HCT116 (cell line): ENCODE measurements at places on chromosomes 1 and 21. TPM values are rescaled to one million over a fixed set of nuclear protein-coding genes. Genes with fewer than 3 reads are reported as not detected.
A peak's percentile ranks its signal among the peaks of the same experiment; 100 is the strongest.

Gene PINK1
- total RNA-seq = 29.4 TPM

- no peak for DNase-seq
These were observed 9.6 kb downstream of the UQCRHL start for GRCh38 chr1:15797614-15798390.

- no peak for DNase-seq
These were observed 10.3 kb downstream of the ERRFI1 start for GRCh38 chr1:8015809-8016165.

- no peak for DNase-seq
These were observed 637.3 kb downstream of the MATN1 start for GRCh38 chr1:30085811-30086770.

DNA sequence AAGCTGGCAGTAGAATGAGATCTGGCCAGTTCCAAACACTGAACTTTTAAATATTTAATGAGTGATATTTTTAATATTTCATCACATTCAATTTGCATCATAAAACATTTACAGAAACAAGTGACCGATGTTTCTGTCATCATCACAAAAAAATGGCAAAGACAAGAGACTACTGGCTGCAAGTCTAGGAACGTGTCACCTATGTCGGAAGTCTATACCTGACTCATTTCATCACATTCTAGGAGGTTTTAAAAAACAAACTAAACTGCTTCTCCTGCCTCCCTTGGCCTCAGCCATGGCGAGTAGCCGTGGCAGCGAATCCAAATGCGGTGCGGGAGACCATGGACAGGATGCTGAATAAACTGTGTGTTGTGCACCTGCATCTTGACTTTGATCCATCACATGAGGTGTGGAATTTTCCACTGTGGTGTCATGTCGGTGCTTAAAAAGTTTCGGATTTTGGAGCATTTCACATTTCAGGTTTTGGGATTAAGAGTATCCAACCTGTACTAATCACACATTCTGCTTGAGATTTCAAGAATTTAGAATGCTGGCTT, 43.1 kb downstream of the CLSTN1 start:
- no peak for DNase-seq

DNA sequence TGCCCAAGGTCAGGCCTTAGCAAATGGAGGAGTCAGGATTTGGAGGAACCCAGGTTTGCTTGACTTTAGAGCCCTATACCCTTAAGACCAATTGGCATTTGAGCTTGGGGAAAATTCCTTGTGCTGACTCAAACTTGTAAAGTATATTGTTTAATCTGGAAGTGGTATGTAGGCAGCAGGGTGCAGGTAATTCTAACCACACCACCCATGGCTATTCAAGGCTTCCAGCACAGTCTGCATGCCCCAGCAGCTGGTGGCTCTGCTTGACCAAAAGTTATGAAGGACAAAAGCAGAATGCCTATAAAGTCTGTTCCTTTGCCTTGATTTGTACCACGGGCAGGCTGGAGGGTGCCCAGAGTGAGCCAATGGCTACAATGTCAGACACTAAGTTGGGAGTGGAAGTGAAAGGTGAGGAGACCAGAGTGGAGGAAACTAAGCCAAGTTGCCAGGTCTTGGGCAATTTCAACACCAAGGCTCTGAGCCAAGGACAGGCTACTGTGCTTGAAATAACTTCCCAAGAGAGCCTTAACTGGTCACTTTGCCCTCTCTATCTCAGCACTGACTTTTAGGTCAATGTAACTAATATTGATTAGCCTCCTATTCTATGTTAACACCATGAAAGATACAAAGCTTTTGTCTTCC, 4.7 kb upstream of the G0S2 start:
- DNase-seq = no peak

DNA sequence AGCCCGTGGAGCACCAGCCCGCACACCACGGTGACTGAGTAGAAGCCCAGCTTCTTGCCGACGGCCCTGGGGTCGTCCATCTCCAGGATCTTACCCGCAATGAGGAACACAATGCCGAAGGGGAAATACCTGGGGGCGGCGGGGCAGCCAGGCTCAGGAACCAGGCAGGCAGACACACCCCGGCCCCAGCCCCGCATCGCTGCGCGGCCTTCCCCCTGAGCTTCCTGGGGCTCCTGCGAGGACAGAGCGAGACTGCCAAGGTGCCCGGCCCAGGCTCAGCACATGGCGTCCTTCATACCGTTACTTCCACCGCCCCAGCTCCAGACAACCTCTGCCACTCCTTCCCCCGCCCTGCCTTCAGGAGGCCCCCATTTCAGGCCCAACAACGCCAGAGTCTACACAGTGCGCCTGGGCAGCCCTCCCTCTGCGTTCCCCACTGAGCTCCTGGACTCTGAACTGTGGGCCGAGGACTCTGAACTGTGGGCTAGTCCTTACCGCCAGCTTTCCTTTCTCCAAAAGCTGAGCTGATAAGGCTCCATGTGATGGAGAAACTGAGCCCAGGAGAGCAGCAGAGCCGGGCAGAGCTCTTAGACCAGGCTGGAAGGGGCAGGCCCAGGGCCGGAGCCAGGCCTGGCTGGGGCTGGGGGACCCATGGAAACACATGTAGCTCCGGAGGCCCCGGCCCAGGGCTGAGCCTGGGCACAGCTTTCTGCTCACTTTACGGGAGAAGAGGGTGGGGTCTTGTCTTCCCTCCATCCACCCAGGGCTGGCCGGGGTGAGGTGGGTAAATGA, 30.8 kb downstream of the PODN start:
- no peak for DNase-seq

Gene MX1
- total RNA-seq = 2.0 TPM

- DNase-seq = no peak
These were observed 94.6 kb downstream of the SETD4 start for GRCh38 chr21:35965699-35966098.

DNA sequence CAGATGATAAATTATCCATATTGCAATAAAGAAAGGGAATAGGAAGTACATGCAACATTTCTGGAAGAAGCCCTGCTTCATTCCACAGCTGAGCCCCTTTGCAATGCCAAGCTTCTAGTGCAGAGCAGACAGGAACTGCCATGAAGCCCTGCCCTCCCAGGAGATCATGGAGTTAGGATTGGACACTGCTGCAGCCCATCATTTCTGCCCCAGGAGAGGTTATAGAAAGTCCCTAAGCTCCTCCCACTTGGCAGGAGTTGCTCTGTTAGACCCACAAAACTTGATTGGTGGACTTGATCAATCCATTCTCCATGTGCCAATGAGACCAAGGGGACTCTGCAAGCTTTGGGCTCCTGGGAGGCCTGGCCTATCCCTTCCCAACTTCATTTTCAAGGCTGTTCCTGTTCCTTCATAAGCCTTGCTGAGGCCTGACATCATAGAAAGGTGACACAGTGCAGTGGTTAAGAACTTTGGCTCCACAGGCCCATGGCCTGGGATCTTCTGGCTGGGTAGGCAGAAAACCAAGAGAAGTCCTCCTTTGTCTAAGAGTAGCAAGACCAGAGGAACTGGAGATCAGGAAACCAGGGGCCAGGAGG, 1.3 kb upstream of the LAPTM5 start:
- peak; percentile 42 for DNase-seq

GRCh38 chr1:210347112-210347511, 18.4 kb downstream of the HHAT start:
- DNase-seq = no peak

DNA sequence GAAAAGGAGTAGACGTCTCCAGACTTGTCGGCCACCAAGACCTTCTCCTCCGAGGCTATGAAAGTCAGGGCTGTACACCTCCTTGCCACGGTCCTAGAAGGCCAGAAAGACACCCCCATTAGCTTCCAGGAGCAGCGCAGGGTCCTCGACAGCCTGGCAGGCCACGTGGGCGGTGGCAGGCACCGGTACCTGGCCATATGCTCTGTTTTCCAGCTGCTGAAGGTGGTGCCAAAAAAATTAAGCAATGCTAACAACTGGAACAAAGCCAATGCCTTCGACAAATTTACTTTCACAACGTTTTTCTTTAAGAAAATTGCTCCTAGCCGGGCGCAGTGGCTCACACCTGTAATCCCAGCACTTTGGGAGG, 15.9 kb downstream of the WDR4 start:
- DNase-seq = no peak

- peak; percentile 86 for DNase-seq
These were observed 42.5 kb downstream of the LGR6 start for GRCh38 chr1:202235856-202236837.

Gene SPOCD1
- 5.0 TPM for total RNA-seq

GRCh38 chr1:11790880-11791715, 14.7 kb downstream of the MTHFR start:
- DNase-seq = peak; percentile 72

- no peak for DNase-seq
These were observed 72.8 kb downstream of the PTPRU start for GRCh38 chr1:29309075-29309474.

DNA sequence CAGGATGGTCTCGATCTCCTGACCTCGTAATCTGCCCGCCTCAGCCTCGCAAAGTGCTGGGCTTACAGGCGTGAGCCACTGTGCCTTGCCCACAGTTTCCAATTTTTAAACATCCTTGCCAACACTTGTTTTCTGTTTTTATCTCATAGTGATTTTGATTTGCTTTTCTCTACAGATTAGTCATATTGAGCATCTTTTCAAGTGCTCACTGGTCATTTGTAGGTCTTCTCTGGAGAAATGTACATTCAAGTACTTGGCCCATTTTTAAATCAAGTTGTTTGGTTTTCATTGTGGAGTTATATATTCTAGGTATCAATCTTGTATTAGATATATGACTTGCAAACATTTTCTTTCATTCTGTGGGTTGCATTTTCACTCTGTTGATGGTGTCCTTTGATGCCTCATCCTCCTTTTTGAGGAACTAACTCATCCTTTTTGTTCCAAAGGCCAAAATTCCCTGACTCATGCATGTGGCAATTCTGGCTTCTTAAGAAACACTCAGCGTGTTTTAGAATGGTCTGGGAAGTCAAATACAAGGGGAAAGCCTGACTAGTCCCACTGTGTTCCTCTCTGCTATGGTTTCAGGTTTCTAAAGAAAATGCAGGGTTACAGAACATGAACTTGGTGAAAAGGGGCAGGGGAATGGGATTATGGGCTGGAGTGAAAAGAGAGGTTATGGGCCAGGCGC, 37.3 kb downstream of the PTAFR start:
- DNase-seq = no peak

DNA sequence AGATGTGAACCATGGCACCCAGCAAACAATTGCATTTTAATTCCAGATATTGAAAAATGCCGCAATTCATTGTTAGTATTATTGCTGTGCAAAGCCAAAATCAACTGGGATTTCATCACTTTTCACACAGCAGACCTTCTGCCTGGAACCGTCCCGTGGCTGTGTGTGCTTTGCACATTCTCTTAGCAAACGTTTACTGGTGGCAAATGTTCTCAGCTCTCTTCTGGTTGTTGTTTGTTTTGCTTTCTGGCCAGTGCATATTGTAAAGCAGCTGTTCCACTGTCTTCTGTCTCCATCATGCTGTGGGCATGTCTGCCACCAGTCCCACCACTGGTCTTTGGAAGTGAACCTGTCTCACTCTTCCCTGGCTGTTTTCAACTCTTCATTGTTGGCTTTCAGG, 19.8 kb upstream of the TTLL10 start:
- DNase-seq = no peak

DNA sequence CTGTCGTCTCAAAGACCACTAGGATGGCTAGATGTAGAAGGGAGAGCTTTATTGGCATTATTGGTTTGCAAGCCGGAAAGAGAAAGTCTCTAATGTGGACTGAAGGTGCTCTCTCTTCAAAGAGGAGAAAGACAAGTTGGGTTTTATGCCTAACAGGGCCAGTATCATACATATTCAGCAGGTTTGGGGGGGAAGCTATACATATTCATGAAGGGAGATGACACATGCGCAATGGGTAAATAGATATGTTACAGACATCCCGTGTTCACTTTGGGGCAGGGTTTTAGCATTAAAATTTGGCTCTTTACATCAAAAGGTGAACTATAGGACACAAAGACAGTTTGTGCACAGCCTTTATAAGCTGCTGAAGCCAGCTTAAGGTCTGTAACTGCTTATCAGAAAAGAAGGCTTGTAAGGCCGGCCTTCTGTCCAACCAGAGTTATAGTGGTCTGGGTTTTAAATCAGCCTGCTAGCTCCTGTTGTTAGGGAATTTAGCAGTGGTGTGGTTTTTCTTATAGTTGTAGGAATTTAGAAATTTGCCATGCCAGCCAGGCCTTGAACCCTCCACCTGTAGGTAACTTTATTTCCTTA, 46.5 kb upstream of the LRRN2 start:
- no peak for DNase-seq

DNA sequence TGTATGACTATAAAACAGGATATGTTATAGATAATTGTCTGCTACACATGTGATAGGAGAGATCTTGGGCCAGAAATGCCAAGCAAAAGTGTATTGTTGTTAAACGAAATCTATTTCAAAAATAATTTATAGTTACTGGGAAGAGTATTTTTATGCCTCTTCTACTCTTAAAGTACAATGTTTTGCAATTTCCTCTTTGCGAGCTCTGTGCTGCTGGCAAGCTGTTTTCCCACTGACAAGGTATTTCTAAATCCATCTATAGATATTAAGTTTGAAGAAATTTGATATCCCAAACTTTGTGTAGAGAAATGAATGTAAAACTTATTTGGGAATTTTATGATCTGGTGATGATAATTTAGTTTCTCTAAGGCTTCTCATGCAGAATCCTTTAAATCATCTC, 63.3 kb upstream of the PTGFR start:
- DNase-seq = no peak

GRCh38 chr1:189524501-189524900, 953.2 kb downstream of the BRINP3 start:
- DNase-seq = no peak

GRCh38 chr1:17683598-17683997, 71.5 kb upstream of the ACTL8 start:
- DNase-seq = no peak

DNA sequence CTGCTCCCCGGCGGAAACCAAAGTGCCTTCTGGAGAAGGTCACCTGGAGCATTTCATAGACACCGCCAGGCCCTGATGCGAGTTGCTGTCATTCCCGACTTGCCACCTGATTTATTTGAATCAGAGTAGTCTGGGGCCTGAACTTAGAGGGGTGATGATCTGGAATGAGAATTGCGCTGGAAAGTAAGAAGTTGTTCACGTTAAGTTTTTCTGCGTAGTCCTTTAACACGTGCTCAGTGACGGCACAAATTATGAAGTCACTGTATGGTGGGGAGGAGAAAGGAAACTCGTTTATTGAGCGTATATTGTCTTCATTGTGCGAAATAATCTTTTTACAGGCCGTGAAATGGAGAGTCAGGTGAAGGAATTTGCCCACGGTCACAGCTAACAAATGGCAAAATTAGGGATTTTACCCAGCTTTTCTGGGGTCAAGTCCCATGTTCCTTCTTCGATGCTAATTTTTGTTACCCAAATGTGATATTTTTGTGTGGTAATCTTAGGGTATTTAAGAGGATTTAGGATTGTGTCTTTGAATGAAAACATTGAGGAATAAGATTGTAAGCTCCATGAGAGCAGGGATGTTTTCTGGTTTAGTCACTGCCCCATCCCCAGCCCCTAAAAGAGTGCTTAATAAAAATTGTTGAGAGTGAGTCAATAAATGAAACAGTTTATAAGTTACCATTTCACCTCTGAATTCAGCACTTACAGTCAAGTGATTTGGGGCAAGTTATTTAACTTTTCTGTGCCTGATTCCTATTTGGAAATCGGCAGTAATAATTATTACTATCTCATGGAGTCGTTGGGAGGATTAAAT, 46.4 kb upstream of the NBL1 start:
- DNase-seq = peak; percentile 19

- DNase-seq = no peak
These were observed 6.9 kb upstream of the PRSS38 start for GRCh38 chr1:227808566-227808965.
